ENCODE measurements at places on chromosomes 1 and 21.
A peak's percentile ranks its signal among the peaks of the same experiment; 100 is the strongest.

GRCh38 chr1:66237042-66237441, 296.9 kb upstream of the SGIP1 start:
- DNase-seq, result peak; percentile 48

DNA sequence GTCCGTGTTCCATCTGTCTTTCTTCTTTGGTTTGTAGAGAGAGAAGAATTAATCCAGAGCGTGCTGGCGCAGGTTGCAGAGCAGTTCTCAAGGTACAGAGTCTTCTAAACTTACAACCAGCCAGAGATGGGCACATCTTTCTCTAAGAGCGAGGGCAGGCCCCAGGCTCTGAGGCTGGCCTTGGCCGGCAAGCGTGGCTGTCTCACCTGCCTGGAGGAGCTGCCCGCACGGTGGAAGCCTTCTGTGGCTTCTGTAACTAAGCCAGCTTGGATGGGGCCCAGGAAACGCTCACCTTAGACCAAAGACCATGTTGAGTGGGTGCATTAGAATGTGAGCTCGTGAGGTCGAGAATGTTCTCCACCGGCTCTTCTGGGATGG, 78.6 kb downstream of the PDE9A start:
- no peak for DNase-seq

- DNase-seq, result no peak
Measured at GRCh38 chr21:25942135-25942534, 207.4 kb downstream of the GABPA start.

DNA sequence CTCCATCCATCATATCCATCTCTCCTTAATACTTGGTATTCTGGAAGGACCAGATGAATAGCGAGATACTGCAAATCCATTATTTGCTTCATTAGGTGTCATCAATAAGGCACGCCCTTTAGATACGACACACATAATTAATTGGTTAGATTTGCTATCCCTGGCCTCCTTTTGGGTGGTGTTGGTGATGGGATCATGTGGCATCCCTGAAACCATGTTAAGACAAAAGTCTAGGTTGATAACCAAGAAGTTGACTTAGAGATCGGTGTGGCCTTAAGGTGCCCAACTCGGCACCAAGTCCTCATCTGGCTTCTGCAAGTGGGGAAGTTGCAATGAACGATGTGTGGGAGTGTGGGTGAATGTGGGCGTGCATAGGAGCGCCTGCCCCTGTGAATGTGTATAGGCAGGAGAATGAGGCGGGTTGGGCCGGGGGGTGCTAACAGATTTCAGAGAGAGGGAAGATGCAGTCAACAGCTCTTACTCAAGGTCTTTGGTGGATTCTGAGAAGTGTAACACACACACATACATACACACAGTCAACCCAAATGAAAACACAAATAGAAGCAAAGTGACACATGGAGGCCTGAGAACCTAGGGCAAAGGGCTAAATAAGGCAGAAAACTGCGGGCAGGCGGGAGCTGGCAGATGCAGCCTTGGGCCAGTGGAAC, 415.7 kb upstream of the ESRRG start:
- no peak for DNase-seq

DNA sequence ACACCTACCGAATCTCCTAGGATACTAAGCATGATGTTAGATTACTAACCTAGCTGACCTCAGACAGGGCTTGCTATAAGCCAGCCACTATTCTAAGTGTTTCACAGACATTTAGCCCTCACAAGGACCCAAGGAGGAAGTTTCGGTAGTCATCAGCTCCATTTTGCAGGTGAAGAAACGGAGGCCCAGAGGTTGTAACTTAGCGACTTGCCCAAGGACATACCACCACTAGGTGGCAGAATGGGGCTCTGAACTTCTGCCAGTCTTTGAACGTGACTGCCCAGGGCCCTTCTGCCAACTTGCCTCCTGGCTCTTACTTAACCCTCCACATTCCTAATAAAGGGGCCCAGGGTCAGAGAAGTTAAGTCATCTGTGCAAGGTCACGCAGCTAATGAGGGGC, 283.5 kb downstream of the C1orf94 start:
- DNase-seq, result peak; percentile 41

DNA sequence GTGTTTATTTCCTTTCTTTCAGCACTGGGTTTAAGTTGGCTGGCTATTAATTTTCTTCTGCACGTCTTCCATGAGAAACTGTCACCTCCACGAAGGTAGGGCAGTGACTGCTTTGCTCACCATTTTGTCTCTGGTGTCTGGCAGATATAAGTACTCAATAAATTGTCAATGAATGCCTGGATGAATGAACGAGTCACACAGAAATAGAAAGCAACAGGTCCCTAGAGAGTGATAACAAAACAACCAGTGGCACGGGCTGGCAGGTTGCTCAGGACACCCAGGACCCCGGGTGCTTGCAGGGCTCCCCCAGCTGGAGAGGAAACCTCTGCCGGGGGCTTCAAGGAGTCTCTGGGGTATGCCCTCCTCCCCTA, 3.2 kb upstream of the MYOC start:
- no peak for DNase-seq

- DNase-seq, result no peak
Measured at GRCh38 chr1:154940651-154941194, 4.2 kb upstream of the PMVK start.

GRCh38 chr1:65955503-65955902, 162.8 kb downstream of the PDE4B start:
- DNase-seq, result no peak

GRCh38 chr1:6378096-6378746, 15.3 kb downstream of the ACOT7 start:
- peak; percentile 88 for DNase-seq

DNA sequence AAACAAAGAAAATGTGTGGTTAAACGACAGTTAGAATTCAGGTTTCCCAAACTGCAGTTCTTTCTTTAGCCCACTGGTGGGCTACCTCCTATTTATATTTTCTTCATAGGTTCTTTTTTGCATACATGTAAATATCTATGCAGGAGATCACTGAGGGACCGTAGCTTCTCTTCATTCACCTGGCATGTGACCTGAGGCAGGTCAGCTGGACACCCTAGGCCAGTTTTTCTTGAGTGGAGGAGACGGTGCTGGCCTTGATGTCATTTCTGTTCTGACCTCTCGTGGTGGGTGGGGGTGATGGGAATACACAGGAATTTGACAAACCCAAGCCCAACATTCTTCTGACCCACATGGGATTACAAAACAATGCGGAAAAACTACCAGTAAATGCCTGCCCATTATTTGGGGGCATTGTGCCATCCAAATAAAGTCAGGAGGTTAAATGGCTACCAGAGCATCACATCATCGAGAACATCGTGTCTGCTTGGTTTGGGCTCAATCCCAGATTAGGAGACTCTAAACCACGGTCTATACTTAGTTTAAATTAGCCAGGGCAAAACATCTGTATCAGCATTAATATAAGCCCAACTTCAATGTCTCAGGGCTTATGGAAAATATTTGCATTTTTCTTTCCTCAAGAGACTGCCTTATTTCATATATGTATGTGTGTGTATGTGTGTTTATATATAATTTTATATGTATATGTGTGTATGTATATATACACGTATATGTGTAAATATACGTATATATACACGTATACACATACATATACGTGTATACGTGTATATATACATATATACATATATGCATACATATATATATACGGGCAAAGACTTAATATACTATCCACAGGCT, 7.4 kb upstream of the IRF2BP2 start:
- DNase-seq, result no peak

DNA sequence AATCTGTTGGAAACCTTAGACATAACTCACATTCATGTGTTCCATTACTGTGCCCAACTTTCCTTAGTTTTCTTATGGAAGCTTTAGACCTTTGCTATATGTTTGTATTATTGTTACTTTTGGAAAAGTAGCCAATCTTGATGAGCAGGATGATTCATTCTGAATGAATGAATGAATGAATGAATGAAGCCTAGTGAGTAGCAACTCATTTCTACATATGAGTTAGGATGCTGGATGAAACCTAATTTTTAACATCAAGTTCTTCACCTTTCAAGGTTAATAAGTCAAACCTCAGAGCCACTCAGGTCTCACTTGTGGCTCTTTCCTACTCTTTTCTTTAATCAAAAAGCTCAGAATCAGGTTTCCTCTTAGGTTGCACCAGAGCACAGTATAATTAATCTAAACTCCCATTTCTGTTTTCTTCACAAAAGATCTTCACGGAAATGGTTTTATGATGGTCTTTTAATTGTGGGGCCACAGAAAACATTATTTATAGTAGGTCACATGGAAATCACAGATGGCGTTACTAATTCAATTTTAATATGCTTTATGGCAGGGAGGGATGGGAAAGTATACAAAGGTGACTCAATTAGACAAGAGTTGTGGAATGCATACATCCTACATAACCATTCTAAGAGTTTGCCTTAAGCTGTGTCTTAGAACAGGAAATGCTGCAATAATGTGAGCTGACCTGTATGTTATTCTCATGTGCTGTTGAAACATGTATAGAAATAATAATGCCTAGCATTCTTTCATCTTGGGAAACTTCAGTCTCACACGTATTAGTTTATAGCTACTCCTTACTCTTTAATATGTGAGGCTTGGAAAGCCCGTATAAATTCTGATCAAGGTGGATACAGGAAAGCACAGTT, 4.5 kb upstream of the DDX59 start:
- no peak for DNase-seq

DNA sequence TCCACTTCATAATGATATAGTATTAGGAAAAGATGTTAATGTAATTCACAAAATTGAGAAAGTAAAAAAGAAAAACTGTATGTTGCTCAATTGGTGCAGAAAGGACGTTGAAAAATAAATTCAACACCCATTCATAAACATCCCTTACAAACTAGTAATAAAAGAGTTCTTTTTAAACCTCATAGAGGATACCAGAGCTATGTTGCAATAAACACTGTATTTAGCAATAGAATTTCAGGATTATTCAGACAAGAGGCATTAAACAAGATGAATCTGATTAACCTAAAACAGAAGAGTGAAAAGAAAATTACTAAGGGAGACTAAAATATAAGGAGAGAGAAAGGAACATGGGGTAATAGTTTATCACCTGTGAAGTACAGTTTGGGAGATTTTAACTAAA, 154.8 kb downstream of the NTPCR start:
- no peak for DNase-seq

DNA sequence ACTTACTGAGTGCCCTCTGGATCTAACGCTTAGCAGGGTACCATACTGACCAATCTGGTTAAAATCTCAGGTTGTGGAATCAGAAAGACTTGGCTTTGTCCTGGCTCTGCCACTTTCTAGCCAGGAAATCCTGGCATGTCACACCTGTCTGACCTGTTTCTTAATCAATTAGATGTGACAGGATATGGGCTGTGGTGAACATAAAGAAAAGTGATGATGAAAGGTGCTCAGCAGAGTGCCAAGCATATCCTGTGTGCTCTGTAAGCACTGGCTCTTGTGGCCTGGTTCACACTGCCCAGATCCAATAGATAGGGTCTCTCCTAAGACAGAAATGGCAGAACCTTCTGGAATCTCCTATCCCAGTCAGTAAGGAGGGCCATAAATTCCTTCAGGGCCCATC, 53.9 kb downstream of the PHC2 start:
- DNase-seq, result no peak

- DNase-seq, result no peak
Measured at GRCh38 chr1:20551161-20551560, 1.2 kb upstream of the FAM43B start.

DNA sequence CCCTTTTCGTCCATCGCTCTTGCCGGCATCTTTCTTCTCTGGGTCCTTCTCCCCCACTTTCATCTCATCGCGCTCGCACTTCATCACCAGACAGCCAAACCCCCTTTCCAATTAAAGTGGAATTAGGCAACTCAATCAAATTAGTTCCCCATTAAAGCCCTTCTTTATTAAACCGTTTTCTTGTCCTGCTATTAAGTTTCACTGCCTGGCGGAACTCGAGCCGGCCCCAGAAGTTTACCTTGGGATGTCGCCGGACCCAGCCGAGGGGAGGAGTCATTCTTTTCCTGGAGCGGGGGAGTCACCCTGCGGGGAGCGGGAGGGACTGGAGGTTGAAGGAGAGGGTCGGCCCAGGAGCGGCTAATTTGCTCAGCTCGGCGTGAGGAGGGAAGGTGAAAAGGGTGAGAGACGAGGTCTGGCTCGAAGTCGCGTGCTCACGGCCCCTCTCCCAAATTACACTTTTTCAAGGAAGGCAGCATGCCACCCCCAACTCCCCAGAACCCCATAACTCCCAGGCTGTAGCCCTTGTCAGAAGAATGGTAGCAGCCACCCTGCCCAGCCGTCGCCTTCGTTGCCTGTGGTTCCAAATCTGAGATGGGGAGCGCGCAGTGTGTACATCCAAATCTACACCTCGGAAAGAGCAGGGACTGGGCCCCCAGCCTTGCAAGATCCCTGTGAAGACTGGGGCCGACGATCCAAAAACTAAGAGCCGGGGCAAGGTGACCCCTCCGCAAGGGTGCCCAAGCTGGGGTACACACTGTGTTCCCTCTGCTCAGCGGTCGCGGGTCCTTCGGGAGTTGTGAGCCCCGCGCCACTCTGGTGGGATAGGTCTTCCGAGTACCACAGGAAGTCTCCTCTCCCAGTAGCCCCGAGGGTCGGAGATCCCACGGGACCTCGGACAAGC, 6.4 kb downstream of the DMRTA2 start:
- no peak for DNase-seq

DNA sequence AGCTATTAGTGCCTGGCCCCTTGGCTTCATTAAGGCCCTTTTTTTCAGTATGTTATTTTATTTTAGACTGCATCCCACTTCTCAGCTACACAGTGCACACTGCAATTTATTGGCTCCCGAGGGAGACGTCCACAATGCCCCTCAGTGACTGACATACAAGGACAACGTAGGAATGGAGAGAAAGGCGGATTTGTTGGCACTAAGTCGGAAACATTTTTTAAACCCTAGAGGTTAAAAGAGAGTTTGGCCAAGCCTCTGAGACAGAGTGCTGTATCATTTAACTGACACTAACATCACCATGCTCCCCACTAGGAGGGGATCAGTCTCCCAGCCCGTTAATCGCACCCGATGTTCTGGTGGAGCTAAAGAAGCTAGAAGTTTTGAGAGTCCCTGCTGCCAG, 45.7 kb upstream of the FOXD3 start:
- DNase-seq, result no peak

GRCh38 chr1:11150326-11150725, 38.8 kb upstream of the ANGPTL7 start:
- no peak for DNase-seq

GRCh38 chr1:65564493-65564892, 144.0 kb downstream of the LEPR start:
- DNase-seq, result no peak

DNA sequence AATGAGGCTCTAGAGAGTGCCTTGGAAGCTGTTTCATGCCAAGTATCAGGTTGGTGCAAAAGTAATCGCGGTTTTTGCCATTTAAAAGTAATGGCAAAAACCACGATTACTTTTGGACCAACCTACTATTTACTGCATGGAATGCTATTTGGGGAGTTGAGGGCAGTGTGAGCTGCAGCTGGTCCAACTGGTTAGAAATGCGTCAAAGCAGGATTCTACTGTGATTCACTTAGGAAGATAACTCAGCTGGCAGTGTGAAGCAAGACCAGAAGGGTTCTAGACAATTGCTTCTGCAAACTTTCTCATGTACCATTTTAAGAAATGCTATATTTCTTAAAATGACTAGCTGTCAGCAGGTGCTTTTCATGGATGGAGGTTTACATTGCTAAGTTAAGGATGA, 21.2 kb upstream of the PLA2G2C start:
- DNase-seq, result no peak
